ENCODE measurements at places on chromosomes 12 and 14. TPM values are rescaled to one million over a fixed set of nuclear protein-coding genes. Genes with fewer than 3 reads are reported as not detected.

GRCh38 chr12:83465632-83466031 lies 778.9 kb downstream of the TMTC2 start:
- DNase-seq: no peak

- DNase-seq: no peak
Measured at GRCh38 chr14:101704140-101704539, 57.4 kb upstream of the PPP2R5C start.

DNA sequence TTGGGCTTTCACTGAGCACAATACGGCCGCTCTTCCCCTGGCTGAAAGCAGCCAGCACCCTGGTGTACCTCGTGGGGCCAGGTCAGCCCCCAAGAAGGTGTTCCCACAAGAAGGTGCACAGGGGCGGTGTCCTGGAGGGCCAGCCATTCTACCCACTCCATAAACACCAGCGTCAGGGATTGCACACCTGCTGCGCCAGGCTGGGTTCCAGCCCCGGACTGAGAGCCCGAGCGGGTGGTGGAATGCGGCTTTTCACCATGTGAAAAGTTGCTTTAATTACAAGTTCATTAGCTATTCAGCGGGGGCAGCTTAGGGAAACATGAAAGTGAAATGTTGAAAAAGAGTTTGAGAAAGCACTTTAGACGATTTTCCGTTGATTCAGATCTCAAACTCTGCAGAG lies 17.5 kb upstream of the MMP17 start:
- DNase-seq: no peak

DNA sequence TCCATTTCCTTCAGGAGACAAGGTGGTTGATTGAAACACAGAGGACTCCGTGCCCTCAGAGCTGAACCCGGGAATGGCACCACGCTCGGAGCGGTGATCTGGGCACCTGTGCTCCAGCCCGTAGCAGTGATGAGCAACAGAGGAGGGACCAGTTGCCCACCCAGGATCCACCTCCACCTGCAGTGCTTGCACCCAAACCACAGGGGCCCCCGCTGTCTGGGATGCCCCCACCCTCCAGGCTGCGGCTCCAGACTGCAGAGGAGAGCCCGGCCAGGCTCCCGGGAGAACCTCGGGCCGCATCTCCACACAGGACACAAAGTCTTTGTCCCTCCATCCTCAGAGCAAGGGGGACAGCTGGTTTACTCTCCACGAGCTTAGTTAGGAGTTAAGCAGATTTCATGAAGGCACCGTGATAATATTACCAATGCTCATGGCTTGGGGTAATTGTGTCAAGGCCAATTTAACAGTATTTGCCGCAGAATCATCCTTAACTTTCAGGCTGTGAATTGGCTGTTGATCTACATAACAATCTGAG lies 100.6 kb downstream of the TNFAIP2 start:
- no peak for DNase-seq

Gene B4GALNT3
- polyA plus RNA-seq: 27.5 TPM

DNA sequence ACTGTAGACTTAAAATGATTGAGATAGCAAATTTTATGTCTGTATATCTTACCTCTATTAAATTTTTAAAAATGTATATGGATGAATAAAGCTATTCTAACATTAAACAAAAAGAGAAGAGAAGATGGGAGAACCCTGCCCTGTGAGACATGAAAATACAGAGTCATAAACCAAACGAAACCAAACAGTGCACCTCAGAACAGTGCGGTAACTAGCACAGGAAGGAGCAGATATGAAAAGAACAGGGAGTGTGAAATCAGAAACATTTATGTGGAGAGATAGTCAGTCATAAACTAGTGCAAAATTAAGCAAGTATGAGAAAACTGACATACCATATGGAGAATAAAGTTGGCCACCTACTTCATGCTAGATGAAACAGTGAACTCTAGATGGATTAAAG lies 135.1 kb downstream of the ERC1 start:
- DNase-seq: no peak

GRCh38 chr12:87311206-87311605 lies 718.0 kb downstream of the C12orf50 start:
- no peak for DNase-seq

DNA sequence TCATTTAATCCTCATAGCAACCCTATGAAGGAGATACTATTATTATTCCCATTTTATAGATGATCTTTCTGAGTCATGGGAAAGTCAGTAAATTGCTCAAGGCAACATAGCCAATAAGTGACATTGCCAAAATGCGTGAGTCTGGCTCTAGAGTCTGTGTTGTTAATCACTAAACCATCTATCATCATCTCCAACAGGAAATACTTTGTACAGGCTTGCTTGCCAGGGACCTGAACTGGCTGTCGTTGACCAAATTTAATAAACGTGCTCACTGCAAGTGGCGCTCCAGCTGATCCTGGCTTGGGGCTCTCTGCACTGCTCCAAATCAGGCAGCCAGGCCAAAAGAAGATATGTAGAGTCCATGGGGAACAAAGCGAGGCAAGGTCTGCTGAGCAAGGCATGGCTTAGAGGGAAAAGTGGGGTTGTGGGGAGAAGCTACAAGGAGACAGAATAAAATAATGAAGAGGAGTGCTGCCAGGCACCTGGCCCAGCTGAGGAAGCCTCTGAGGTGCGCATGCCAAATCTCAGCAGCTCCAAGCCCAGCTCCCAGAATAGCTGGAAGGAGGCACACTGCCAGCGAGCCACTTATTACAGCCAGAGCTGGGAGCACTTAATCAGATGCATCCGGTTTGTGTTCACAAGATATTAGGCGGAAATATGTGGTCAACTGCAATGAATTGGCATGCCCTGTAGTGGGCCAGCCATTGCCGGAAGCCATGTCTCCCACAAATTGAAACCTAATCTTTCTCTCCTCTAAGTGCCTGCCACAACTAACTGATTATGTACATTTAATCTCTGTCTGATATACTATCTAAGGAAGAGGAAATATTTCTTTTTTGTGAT lies 43.3 kb upstream of the PTPRO start:
- DNase-seq: peak; percentile 78

GRCh38 chr12:76588881-76589565 lies 29.5 kb upstream of the OSBPL8 start:
- no peak for DNase-seq

- DNase-seq: no peak
Measured at GRCh38 chr12:122681814-122682213, 21.3 kb downstream of the HCAR2 start.

DNA sequence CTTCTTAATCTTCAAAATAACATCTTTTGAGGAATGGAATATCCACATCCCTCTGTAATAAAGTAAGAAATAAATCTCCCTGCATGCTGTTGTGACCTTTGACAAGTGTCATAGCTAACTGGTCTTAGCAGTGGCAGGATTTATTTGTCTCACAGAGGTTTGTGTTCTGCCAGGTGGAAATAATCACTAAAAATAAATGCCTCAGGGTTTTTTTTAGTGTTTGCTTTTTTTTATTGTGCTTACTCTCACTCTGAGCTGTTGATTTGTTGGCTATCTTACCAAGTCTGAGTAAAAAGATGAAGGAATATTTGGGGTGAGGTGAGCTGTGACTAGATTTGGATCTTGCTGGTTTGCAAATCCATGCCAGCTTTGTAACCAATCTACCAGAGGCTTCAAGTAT lies 285.4 kb downstream of the ALG10B start:
- no peak for DNase-seq

DNA sequence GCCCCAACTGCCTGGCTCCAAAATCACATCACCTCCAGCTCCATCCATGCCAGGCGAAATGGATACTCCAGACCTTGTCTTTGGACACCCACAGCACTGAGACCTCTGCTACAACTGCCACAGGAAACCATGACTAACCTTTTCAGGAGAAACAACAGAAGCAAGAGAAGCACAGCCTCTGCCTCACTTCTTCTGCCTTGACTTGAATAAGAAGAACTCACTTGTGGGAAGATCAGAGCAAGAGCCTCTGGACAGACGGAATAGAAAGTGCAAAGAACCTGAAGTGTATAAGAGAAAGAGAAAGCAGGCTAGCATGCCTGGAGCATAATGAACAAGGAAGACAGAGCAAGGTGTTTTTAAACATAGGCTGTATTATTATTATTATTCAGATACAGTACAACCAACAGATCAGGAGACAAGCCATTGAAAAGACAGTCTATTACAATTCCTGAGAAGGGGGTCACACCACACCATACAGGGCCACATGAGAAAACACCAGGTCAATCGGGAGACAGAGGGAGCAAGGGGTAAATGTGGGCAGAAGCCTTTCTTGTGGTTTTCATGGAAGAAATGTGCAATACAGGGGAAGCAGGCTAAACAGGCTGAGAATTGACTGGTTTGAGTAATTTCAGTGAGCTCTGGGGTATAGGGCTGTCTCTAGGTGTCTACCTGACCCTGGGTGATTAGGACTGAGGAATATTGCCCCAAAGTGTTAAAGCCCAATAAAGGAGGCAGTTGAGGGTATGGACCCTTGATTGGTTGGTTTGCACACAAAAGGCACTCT lies 7.4 kb upstream of the OR10P1 start:
- DNase-seq: no peak

Gene PTHLH
- 1.3 TPM for polyA plus RNA-seq

Gene ANG
- 11.0 TPM for polyA plus RNA-seq

Gene FAM161B
- 2.3 TPM for polyA plus RNA-seq

DNA sequence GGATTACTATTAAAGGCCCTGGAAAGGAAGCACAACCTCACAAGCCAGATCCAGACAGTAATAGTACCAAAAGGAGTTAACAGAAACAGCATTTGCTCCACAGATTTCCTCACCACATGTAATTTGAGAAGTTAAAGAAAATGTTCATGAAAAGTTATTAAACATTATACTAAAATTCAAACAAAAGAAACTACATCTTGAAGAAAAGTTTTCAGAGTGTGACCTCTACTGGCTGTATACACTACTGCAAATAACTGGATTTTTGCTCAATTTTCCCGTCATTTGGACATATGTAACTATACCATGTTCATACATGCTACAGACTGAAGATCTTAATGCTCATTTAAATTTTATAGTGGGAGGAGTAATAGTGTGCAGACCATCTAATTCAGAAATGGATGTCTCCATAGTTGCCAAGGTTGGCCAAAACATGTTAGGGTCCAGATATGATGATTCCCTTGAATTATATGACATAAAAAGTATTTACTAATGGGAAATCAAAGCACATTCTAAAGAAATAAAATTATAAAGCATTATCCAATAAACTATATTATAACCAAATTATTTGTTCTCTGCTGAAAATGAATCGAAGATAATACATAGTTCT lies 5.6 kb downstream of the KRR1 start:
- DNase-seq: no peak

Gene PTGDR
- polyA plus RNA-seq: 0.32 TPM

Gene PZP
- 0.36 TPM for polyA plus RNA-seq

DNA sequence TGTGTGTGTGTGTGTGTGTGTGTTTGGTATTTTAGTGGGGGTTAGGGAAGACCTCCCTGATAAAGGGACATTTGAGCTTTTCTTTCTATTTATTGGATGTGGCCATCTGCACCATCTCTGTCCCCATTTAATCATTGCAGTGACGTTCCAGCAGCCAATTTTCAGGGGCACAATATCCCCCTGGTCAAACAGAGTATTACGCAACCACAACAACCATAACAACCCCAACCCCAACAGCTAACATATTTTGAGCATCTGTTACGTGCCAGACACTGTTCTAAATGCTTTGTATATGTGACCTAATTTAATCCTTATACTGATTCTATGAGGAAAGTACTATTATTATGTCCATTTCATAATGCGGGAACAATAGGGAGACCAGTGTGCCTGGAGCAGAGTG lies 87.4 kb downstream of the TTC8 start:
- no peak for DNase-seq

Measured in right cardiac atrium (tissue), 5 donors.